ENCODE measurements at places on chromosomes 1 and 21.

- DNase-seq: no peak
These were observed 1009.9 kb downstream of the PLA2G4A start for GRCh38 chr1:187838335-187839293.

DNA sequence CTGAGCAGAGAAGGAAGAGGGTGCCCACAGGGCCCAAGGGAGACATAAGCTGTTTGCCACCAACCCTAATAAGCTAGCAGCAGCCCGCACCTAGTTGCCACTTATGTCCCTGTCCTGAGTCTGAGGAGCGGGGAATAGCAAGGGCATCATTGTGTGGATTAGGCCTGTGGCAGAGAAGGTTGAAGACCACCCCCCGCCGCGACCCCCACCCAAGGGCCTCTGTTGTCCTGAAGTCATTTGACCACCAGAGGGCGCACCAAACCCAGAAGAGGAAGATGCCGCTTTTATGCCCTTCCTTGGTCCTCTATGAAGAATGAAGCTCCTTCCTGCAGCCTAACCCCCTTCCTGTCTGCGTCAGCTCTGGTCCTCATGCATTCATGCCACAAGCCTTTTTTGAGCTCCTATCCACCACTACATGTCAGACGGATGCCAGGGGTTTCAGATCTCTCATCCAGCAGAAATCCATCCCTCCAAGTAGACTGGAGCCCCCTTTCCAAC, 16.6 kb downstream of the RHBG start:
- DNase-seq: peak; percentile 89

DNA sequence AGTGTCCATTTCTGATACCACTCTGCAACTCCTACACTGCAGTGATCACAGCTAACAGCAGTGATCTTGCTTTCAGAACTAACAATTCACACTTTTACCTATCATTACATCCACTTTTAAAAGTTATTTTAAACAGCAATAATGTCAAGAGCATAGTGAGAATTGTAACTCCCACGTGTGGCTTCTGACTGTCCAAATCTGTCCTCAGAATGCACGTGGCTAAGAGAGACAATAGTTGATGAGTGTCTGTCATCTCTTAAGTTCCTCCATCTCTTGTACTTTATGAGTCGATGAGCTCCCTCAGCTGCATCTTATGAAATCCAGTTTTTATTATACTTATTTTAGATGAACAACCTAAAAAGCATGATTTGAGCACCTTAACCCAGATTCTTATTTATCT, 16.5 kb upstream of the CFHR5 start:
- DNase-seq: no peak

DNA sequence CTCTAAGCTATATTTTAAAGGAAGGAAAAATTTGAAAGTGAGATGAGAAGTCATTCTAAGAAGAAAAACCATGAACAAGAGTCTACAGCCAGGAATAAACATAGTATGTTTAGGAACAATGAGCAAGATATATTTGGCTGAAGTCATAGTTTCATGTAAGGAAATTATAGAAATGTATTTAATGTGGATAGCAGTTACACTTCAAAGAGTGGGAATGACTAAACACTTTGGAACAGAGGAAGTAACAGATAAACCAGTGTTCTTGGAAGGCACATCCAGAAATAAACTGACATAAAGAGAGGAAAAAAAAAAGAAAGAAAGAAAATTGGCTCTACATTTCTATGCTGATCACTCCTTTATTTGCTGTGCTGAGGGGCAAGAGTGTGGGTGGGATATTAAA, 18.0 kb downstream of the C8A start:
- DNase-seq: no peak

- DNase-seq: peak; percentile 51
These were observed 76.5 kb upstream of the BTG3 start for GRCh38 chr21:17688912-17689874.

DNA sequence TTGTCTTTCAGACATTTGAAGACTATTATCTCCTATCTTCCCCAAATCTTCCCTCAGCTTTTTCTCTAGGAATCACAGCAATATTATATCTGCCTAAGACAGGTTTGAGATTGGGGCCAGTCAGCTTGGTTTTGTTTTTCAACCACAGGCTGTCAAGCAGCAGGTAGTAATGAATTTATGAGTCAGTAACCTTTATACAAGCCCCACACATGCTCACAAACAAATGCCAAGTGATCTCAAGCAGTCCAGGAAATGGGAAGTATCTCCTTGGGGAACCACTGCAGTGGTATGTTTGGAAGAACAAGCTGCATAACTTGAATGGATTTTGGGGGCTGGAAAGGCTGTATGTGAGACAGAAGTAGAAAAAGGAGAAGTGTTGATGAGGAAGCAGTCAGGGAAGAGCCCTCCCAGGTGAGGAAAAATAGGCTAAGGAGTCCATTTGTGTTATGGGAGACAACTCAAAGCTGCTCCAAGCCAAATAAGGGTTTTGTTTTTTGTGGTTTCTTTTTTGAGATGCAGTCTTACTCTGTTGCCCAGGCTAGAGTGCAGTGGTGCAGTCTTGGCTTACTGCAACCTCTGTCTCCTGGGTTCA, 2.1 kb downstream of the DHDDS start:
- DNase-seq: no peak

DNA sequence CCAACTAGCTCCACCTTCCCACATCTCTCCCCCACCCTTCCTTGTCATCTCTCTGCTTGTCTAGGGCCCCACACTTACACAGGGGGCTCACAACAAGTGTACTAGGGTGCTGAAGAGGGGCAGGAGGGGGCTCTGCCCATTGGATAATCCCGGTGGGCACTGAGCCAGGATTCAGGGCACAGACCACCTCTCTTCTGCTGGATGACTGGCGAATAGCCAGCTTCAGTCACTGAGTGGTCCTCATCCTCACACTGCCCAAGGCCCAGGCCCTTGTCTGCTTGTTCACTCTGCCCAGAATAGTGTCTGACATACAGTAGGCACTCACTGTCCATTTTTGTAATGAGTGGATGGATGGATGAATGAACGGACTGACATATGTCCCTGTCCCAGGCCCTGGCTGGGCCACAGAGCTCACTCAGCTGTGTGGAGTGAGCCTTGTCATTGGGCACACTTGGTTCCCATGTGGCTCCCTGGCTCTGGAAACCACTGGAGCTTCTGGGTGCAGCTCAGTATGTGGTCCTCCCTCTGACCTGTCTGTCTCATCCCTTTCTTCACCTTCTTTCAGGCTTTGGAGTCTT, 36.6 kb downstream of the FOXO6 start:
- no peak for DNase-seq

DNA sequence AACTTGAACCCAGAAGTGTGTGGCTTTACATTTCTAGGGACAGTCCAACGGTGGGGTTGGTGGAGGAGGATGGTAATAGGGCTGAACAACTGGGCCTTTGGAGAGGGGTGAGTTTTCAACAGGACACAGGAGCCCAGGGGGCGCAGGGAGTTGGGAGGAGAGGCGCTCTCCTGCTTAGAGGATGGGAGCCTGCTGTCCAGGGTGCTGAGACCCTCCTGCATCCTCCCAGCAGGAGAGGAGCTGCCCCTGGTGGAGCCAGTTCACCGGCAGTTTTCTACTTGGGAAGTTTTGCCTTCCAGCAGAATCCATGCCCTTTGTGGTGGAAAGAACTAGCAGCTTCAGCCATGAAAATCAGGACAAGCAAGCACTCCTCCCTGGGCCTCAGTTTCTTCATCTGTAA, 8.6 kb downstream of the KCNC4 start:
- DNase-seq: no peak

GRCh38 chr1:3003941-3004270, 17.4 kb upstream of the ACTRT2 start:
- DNase-seq: no peak

DNA sequence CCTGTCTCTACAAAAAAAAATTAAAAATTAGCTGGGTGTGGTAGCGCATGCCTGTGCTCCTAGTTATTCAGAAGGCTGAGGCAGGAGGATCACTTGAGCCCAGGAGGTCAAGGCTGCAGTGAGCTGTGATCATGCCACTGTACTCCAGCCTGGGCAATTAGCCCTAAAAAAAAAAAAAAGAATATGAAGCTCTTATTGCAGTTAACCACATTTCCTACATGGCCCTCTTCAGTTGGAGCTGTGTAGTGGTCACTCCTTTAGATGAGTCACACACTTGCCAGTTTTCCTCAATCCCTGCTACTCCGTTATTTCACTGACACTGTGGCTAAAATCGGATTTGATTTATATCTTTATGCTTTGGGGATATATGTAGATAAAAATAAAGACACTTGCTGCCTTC, 11.8 kb downstream of the NFYC start:
- peak; percentile 37 for DNase-seq

DNA sequence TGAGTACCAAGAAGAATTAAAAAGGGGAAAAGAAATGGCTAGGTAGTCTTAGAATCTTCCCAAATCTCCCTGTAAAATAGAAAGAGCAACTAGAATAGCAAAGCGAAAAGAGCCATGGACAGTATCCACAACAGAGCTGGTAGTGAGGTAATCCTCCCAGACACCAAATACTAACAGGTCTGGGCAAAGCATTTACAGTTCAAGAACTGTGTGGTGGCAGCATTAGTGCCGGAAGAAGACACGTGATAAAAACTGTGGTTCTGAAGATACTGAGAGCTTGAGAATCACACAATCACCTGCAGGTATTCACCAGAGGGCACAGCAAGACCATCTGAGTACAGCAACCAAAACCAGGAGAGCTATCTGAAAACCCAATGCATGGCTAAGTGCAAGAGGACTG, 31.8 kb upstream of the OLIG2 start:
- no peak for DNase-seq

DNA sequence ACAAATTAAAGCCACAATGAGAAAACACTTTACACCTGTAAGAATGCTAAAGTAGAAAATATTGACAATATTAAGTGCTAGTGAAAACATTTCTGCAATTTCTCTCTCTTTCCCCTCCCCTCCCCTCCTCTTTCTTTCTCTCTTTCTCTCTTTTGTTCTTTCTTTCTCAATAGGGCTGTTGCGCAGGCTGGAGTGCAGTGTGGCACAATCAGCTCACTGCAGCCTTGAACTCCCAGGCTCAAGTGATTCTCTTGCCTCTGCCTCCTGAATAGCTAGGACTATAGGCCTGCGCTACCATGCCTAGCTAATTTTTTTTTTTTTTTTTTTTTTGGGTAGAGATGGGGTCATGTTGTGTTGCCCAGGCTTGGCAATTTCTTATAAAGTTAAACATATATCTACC, 5.9 kb upstream of the SHISAL2A start:
- no peak for DNase-seq

DNA sequence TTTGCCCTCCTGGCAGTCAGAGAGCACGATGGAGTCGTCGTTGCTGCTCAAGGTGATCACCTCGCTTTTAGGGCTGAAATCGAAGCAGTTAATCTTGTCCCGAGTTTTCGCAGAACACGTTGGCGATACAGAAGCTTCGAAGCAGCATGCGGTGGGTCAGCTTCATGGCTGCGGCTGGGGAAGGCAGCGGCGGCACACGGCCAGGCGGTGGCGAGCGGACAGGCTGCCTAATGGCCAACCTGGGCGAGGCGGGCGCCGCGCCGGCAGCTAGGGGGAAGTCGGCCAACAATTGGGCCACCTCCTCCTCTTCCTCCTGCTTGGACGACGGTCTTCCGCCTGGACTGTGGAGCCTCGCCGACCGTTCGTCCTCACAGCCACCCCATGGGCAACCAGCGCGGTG, 34.8 kb downstream of the CDC7 start:
- DNase-seq: no peak

GRCh38 chr21:44415073-44416025, 40.0 kb upstream of the LRRC3 start:
- no peak for DNase-seq

DNA sequence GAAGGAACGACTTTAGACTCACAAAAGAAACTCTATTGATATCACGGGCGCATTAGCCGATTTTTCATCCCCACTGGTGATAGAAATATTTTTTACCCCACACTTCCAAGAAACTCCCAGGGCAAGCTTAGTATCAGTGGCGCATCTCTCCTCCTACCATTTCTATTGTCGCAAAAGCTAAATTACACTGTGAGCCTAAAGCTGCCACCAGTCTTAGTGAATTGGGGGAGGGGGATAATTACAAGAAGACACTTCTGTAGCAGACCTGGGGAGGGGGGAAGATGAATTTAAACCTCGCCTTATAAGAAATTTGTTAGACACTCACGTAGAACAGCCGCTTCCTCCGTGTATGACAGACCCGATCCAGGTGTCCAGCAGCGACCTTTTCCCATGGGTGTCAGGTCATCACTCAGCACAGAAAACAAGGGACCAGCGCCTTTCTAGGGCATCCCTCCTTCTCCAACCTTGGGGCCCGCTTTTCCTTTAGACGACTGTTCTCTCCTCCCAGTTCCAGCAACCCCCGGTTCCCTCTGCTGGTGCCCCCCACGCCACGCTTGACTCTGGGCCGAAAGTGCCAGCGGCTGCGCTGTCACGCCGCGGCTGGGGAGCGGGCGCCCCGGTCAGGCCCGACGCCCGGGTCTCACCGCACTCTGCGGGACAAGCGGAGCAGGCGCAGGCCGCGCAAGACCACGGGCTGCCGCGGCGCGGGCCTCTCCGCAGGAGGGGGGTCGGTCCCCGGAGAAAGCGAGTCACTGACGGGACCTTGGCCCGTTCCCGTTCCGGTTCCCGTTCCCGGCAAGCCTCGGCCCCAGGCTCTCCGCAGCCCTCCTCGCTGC, 821 bp downstream of the PHC2 start:
- peak; percentile 57 for DNase-seq

GRCh38 chr1:206955476-206956451, 9.5 kb upstream of the PIGR start:
- no peak for DNase-seq

DNA sequence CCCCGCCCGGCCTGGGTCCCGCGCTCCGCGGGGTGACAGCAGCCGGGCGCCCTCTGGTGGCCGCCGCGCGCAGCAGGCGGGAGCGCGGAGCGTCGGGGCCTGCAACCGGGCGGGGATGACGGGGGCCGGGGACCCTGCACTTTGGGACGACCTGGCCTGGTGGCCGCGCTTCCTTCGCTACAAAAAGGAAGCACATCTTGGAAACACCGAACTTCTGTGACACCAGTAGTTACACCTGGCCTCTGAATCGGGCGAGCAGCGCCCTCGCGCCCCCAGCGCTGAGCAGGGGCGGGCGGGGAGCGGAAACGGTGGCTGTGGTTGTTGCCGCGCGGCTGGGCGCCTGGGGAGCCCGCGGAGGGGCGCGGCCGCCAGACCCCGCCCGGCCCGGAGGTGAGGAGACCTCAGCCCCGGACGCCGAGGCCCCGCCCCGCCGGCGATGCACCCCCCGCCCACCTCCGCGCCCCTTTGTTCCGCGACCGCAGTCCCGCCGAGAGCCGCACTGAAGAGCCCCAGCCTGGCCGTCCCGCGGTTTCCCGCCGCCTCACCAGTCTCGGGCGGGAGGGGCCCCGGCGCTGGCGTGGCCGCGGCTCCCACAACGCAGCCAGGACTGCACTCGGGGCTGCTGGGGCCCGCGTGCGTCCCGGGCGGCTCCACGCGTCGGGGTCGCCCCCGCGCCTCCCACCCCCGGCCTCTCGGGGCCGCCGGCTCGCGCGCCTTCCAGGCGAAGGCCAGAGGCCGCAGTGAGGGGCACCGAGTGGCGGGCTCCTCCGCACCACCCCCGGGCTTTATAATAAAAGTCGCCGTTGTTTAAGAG, 59.3 kb downstream of the H3-3A start:
- DNase-seq: peak; percentile 76

- DNase-seq: no peak
These were observed 99.4 kb downstream of the TEX35 start for GRCh38 chr1:178612261-178612660.

GRCh38 chr1:19650416-19651140, 6.5 kb downstream of the NBL1 start:
- DNase-seq: no peak

Measured in hematopoietic multipotent progenitor cell treated with erythropoietin and hydrocortisone succinate and interleukin-3 and kit ligand, for 6 days (in vitro differentiated cells).